ENCODE measurements at places on chromosomes 1 and 21. TPM values are rescaled to one million over a fixed set of nuclear protein-coding genes. Genes with fewer than 3 reads are reported as not detected.

The CFHR5 gene
- total RNA-seq = not detected

The DPT gene
- total RNA-seq = not detected

The DRAXIN gene
- total RNA-seq = 0.60 TPM

The TLR5 gene
- 0.23 TPM for total RNA-seq

The OR6N1 gene
- not detected for total RNA-seq
